ENCODE measurements at places on chromosomes 6 and 20.

DNA sequence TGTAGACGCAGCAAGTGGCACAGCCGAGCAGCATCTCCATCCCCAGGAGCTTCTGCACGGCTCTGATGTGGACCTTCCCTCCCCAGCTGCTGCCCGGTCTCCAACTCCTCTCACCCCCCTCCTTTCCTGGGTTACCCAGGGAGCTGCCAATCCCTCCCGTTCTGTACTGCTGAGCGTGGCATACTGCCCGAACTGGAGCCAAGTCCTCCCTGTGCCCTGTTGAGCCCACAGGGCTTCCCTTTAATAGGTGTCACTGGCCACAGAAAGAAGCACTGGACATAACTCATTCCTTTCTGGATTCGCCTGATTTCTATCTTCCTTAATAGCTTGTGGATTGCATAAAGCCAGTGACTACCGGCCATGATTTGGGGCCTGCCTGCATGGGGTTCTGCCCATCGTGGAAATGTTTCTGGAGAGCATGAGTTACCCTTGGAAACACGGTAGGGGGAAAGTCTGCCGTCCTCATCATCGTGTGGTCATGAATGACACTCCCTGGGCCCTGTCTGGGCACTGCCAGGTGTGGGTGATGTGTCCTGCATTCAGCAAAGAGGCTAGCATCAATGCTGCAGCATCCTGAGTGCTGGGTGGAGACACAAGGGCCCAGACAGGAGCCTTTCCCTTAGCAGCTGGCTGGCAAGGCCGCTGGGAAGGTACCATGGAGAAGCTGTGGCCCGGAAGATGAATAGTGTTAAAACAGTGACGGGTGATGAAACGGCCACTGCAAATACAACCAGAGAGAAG, 189.7 kb downstream of the SYNDIG1 start:
- no peak for DNase-seq

DNA sequence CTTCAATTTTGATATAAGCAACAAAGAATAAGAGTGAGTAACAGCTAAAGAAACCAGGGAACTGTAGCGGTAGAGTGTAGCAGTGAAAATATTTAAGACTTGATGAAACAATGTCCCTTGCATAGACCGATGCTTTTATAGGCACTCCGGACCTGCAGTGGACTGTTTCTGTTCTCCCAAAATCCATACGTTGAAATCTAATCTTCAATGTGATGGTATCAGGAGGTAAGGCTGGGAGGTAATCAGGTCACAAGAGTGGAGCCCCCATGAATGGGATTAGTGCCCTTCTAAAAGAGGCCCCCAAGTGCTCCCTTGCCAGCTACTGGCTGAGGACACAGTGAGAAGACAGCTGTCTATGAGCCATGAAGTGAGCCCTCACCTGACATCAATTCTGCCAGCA, 260.4 kb downstream of the ADGB start:
- DNase-seq: no peak

- no peak for DNase-seq
These were observed 1155.3 kb upstream of the GJE1 start for GRCh38 chr6:140977403-140977802.

GRCh38 chr6:134146268-134147033, 94.0 kb upstream of the SLC2A12 start:
- no peak for DNase-seq

DNA sequence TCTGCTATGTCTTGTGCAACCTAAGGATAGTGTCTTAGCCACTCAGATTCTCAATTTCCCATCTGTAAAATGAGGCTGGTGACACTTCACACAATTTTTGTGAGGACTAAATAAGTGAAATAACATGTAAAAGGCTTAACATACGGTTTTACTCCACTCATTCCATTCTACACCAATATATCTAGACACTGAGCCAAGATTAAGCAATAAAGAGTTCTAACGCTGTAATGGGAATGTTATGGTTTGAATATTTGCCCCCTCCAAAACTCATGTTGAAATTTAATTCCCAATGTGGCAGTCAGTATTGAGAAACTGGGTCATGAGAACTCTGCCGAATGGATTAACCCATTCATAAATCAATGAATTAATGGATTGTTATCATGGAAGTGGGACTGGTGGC, 301.0 kb downstream of the HACE1 start:
- DNase-seq: no peak
